ENCODE measurements at places on chromosomes 5 and 9.
A peak's percentile ranks its signal among the peaks of the same experiment; 100 is the strongest.

- no peak for DNase-seq
These were observed 65.7 kb upstream of the ANKH start for GRCh38 chr5:14937254-14937653.

GRCh38 chr5:64505769-64506566 is at the start of gene RGS7BP:
RGS7BP (plus strand) TSS chr5:64506015; CDS start chr5:64506625, 610 bp downstream.
- no peak for DNase-seq

DNA sequence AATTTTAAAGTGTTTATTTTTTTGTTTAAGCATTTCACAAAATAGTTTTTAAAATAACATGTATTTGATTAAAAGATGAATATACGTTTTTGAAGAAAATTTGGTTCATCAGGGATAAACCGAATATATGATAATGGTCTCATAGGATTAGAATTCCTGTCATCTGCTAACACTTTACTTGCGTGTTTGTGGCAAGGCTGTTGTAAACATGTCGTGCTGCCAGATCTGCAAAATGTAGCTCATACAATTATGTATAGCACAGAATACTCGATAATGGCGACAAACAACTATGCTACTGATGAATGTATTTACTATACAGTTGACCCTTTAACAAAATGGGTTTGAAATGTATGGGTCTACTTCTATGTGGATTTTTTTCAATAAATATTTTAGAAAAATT is 7.2 kb upstream of the TXNDC8 start:
- no peak for DNase-seq

GRCh38 chr9:88754886-88755285 is 219.9 kb downstream of the NXNL2 start:
- DNase-seq: no peak

- DNase-seq: no peak
These were observed 504.2 kb downstream of the ACTL7B start for GRCh38 chr9:108351571-108351970.

DNA sequence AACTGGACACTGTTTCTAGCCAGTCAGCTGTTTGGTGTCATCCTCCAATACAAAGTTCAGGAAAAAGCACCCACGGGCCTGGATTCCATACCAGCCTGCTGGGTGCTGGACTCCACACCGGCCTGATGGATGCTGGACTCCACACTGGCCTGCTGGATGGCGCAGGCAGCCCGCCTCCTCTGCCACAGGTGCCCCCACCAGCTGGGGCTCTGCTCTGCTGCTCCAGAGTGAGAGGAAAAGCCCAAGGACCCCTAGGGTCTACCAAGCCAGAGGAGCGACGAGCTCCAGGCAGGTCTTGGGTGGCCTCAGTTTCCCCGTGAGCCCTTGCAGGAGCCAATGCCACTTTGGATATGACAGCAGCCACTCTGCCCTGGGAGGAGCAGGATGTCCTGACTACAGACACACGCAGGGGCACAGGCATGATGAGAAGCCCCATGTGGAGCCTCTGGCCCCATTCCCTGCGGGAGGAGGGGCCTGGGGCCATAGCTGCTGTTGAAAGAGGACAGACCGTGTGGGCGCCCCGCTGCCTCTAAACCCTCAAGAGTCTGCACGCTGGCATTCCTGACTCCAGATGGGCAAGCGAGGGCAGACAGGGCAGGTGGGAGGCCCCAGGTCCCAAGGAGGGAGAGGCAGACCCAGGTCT is 141.6 kb downstream of the OLFM1 start:
- no peak for DNase-seq

GRCh38 chr5:122545986-122546385 is 228.9 kb upstream of the SNX2 start:
- DNase-seq: no peak

- DNase-seq: no peak
These were observed 71.6 kb upstream of the UNC5A start for GRCh38 chr5:176738637-176739250.

DNA sequence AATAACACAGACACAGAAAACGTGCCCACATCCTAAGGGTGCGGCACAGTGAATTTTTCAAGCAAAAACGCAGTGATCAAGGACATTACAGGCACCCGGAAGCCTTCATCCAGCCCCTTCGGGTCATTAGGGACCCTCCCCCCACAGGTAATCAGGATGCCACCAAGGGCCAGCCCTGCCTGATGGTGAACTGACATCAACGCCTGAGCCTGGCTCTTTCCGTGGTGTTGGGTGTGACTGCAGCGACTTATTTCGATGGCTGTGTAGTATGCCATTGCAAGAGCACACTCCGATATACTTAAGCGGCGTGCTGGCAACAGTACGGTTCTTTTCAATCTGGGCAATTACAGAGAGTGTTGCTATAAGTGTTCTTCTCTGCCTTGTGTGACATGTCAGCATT is 310.0 kb upstream of the IRX1 start:
- DNase-seq: no peak

- peak; percentile 1 for DNase-seq
These were observed 1.6 kb downstream of the FSTL4 start for GRCh38 chr5:133610489-133611356.

- DNase-seq: no peak
These were observed 26.5 kb downstream of the COL27A1 start for GRCh38 chr9:114181607-114182409.

GRCh38 chr9:124285903-124286291 is 28.1 kb downstream of the NEK6 start:
- peak; percentile 72 for DNase-seq

DNA sequence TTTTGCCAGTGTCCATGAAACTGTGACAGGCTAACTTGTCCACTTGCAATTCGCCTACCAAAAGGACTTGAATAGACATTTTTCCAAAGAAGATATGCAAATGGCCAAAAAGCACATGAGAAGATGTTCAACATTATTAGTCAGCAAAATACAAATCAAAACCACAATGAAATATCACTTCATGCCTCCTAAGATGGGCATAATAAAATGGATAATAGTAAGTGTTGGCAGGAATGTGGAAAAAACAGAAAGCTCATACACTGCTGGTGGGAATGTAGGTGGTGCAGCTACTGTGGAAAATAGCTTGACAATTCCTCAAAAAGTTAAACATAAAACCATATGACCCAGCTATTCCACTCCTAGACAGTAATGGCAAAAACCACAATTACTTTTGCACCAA is 7.9 kb downstream of the DTWD2 start:
- DNase-seq: no peak

DNA sequence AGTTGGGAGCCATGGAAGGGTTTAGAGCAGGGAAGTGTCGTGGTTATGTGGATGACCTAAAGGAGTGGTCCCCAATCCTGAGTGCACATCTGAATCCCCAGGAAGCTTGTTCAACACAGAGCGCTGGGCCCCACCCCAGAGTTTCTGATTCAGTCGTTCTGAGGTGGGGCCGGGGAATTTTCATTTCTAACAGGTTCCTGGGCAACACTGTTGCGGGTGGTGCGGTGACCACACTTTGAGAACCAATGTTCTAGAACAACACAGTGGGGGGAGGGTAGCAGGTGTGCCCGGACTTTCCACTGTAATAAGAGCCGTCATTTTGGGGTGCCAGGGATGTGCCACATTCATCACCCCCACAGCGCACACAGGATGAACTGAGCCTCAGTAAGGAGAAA is 39.3 kb downstream of the DUSP1 start:
- DNase-seq: no peak

DNA sequence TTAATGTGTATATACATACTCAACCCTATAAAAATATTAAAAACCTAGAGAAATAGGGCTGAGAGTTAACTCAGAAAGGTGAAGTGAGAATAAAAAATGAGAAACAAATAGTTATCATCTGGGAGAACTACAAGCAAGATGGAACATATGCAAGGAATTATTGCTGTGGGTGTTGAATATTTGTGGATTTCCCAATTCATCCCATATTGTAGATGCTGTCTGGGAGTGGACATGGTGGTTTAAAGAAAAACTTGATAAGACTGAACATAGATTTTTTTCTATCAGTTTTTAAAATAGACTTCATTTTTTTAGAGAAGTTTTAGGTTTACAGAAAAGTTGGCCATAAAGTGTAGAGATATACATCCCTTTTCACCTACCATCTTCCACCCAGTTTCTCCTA is 263.5 kb downstream of the SPATA31D1 start:
- no peak for DNase-seq

DNA sequence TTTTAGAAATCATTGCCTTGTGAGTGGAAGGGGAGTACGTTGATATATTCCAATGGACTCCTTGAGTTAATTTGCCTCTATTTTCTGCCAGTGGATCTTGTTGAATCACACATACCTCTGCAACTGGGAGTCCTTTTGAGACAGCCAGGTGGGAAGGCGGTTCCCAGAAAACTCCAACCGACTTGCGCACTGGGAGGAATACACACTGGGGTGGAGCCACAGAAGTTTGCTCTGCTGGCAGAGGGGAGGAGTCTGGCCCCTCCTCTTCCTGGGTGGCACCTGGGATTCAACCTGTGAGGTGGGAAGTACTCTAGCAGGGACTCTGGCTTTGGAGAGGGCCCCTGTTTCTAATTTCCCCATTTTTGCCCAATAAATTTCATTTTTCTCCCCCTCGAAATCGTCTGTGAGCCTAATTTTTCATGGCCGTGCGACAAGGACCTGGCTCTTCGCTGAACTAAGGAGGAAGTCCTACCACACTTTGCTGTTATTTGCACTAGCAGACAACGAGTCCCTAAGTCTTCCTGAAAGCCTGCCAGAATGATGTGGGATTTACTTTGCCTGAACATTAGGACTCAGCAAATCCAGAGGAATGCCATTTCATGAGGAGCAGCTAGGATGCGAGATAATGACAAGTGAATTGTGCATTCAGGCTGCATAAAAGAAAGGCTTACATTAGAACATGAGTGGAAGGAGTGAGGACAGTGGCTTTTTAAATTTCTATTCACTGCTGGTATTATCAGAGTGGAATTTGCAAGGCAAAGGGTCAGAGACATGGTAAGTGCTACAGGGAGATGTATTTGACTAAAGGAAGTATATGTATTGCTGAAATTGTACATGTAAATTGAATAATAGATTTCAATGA is 67.2 kb downstream of the PRLR start:
- DNase-seq: no peak

DNA sequence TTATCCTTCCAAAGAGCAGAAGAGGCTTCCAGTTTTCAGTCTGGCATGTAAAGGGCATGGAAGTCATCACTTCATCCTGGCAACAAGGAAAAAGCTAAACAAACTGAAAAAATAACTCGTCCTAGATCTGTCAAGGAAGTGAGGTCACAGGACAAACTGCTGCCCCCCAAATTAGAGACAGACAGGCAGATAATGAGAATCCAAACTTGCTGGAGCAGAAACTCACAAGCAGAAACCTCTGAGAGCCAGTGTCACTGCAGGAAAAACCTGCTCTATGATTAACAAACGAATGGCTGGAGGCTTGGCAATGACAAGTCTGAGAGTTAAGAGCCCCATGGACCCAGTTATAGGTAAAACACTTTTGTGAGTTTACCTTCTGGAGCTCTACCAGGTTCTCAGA is 18.9 kb upstream of the MLANA start:
- DNase-seq: no peak

GRCh38 chr9:84970432-84970831 is 300.9 kb downstream of the NTRK2 start:
- no peak for DNase-seq

DNA sequence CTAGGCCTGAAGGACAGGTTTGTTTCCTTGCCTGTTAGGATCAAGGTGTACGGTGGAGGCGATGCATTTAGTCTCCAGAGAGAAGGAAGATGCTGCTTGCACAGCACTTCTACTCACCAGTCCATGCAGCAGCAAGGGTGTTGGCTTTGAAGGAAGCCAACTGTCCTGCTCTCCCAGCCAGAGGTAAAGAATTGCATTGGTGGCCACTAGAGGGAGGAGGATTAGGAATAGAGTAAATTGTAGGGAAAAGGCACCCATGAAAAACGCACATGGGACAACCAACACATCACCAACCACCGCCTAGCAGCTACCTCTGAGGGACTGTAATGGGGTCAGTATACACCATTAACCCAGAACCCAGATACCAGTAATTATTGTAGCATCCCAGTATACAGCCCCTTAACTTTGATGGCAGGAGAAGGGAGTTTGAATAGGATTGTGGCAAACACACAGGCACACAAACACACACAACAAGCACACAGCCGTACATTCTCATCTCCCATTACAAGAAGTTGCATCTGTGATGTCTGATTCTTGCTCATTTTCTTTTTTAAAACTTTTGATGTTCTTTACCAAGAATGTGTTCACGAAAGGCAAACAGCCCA is 267.7 kb downstream of the ADAMTS6 start:
- no peak for DNase-seq

DNA sequence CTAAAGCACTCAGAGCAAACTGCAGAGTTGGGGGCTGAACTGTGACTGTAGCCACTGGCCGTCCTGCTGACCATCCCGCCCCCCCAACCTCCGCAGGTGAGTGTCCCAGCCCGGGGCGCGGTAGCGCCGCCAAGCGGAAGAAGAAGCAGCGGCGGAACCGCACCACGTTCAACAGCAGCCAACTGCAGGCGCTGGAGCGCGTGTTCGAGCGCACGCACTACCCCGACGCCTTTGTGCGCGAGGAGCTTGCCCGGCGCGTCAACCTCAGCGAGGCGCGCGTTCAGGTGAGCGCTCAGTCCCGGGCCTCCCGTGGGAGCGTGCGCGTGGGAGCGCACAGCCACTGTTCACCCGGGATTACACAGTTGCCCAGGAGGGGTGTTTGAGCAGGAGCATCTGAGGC is 33.7 kb downstream of the PTGES start:
- no peak for DNase-seq

GRCh38 chr9:95778957-95779356 is 96.5 kb upstream of the ERCC6L2 start:
- peak; percentile 52 for DNase-seq

- no peak for DNase-seq
These were observed 76.2 kb downstream of the ARHGAP26 start for GRCh38 chr5:142846406-142846805.

DNA sequence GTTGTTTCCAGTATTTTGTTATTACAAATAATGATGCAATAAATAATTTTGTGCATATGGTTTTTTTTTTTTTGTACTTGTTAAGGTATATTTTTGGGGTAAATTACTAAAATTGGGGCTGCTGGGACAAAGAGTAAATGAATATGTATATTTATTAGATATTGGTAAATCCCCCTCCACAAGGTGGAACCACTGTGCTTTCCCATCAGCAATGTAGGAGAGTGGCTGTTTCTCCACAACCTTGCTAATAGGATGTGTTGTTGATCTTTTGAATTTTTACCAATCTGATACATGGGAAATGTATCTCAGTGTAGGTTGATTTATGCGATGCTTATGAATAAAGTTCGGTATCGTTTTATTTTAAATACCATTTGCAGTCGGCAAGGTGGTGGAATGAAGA is 118.1 kb downstream of the TRPM3 start:
- no peak for DNase-seq

Measured in HFF-Myc (cell line).